ENCODE measurements at places on chromosomes 12 and 14.
A peak's percentile ranks its signal among the peaks of the same experiment; 100 is the strongest.

DNA sequence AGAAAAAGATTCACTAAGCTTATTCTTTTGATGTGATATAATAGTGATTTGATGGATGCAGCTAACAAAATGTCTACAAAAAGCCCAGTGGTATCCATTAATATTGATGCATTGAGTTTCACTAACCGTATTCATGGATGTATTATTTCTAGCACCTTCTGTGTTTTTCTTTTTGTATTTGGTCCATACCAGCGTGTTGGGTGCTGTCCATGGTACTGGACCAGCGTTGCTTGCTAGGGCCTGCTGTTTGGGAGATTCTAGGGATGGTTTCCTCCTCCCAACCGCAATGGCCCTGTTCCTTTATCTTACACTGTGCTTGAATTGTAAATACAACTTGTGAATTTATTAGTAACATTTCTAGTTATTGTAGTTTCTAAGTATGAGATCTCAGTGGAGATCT is 31.7 kb downstream of the ANO4 start:
- DNase-seq = peak; percentile 60

DNA sequence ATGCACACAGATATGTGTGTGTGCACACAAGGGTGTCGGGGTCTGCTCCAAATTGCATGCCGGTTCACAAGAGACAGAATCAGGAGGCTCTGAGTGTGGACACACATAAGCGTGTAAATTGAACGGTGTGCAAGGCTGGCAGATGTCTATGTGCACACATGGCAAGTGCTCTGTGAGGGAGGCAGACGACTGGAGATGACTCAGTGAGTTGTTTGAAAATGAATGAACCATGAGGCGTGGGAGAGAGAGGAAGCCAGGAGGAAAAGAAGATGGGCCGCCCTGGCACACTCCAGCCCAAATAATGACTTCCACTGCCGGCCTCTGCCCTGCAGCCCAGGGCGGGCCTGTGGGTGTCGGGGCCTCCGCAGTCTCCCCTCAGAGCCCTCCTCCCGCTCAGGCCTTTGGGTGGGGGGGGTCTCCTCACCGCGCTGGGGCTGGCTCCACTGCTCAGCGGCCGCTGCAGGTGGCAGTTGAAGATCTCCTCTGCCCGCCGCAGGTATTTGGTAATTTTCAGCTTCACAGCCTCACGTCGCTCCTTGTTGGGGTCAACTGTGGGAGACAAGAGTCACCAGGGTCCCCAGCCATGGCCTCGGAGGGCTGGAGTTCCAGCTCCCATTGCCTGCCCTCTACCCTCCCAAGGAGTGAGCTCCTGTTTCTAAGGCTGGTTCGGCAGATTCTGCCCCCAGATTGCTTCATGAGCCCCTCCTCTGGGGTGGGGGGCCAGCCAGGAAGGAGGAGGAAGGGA is 3.5 kb downstream of the RPS6KL1 start:
- no peak for DNase-seq

- DNase-seq = peak; percentile 44
Observed at GRCh38 chr12:57887631-57888408, 41.3 kb upstream of the CTDSP2 start.

DNA sequence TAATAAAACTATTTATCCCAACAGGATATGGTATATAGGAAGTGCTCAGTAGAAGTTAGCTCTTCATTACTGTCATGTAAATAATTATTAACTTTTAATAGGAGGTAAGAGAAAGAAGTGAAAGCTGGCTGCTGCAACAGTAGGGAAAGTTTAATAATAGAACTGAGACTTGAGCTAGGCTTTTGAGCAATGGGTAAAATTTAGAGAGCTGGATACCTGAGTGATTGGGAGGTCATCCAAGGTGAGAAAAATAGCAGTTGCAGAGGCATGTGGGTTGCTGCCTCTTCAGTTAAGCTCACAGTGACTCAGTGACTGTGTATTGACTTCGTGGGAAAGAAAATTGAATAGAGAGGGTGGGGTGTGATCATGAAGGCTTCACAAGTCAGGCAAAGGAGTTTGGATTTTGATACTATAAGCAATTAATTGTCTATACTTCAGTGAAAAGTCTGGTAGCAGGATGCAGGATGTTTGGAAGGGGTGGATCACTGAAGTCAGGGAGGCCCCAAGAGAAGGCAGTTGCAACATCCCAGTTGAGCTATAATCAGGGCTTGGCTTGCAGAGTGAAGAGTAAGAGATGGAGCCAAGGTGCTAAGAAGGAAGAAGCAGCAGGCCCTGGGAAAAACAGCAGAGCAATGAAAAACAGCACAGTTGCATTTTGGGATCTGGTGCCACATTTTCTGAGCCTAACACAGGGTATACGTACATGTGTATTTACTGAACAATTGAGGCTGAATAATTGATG is 172.0 kb upstream of the FRMD6 start:
- DNase-seq = no peak

- DNase-seq = no peak
Observed at GRCh38 chr12:132583411-132583710, 27.0 kb downstream of the LRCOL1 start.

DNA sequence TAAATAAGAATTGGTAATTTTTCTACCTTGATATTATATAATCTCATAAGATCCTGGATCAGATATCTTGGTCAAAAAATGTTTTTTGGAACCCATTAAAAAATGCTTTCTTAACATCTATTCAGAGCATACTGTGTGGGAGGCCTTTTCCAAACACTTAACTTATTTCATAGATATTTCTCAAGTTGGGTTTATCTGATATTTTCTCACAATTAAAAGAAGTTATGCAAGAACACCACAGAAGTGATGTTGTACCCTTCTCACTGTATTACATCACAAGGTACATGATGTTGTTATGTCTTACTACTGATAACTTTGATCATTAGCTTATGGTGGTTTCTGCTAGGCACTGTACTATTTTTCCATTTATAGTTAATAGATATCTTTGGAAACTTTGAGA is 23.4 kb upstream of the PRPF39 start:
- DNase-seq = no peak

DNA sequence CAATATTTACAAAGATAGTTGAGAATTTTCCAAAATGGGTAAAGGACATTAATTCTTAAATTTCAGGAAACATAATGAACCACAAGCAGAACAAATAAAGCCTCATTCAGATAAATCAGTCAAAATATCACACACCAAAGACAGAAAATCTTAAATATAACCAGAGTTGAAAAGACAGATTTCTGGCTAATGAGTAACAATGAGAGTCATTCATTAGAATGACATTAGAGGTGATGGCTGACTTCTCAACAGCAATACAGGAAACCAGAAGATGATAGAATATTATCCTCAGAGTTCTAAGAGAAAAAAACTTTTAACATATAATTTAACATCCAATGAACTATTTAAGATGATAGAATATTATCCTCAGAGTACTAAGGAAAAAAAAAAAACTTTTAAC is 124.2 kb downstream of the DENND5B start:
- no peak for DNase-seq

- DNase-seq = no peak
Observed at GRCh38 chr14:57909626-57910025, 43.7 kb upstream of the SLC35F4 start.

- no peak for DNase-seq
Observed at GRCh38 chr12:56258820-56259183, 618 bp upstream of the ANKRD52 start.

- DNase-seq = peak; percentile 66
Observed at GRCh38 chr14:67358924-67359774, 455 bp downstream of the ATP6V1D start.

GRCh38 chr14:88297306-88297705 is 25.8 kb downstream of the KCNK10 start:
- DNase-seq = no peak

GRCh38 chr14:93994919-93995682 is 2.0 kb upstream of the CCDC197 start:
- DNase-seq = no peak

GRCh38 chr12:79547044-79547734 is 143.6 kb downstream of the PAWR start:
- peak; percentile 99 for DNase-seq

DNA sequence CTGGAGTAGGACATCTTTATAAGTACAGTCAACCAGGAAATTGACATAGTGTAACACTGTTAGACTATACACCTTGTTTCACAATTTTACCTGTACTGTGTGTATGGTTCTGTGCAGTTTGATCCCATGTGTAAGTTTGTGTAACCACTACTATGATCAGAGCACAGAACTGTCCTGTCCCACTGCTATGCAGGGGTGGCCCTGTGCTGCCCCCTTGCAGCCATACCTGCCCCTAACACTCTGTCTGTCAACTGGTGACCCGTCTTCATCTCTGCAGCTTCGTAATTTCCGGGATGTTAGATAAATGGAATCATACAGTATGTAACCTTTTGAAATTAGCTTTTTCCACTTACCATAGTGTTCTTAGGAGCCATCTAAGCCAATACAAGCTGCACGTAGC is 58.7 kb upstream of the RD3L start:
- peak; percentile 27 for DNase-seq

GRCh38 chr14:43872222-43872621 is 634.9 kb downstream of the FSCB start:
- DNase-seq = peak; percentile 69

- peak; percentile 95 for DNase-seq
Observed at GRCh38 chr14:23694085-23694948, 58.2 kb downstream of the DHRS2 start.

DNA sequence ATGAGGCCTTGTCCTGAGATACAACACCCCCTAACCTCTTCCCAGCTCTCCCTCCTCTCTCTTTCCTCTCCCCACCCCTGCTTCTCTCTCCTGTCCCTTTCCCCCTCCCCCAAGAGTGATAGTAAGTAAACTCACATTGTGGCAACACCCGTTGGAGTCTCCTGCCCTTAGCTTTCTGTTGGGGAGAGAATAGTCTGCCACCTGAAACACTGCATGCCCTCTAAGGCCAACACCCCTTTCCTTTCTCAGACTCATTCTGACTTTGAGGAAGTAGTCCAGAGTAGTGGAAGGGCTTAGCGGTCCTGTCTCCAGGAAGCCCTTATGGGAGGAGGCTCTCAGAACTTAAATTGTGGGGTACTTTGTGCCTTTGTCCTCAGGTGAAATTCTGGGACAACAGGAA is 95.2 kb downstream of the PRKCH start:
- DNase-seq = no peak

- peak; percentile 31 for DNase-seq
Observed at GRCh38 chr14:60652674-60653651, 3.7 kb upstream of the SIX1 start.

GRCh38 chr14:81234278-81234677 is 13.5 kb upstream of the GTF2A1 start:
- no peak for DNase-seq

Measured in mesendoderm (in vitro differentiated cells).